Smooth muscle cell of the umbilical artery (primary cell): ENCODE measurements at places on chromosomes 13 and 19. TPM values are rescaled to one million over a fixed set of nuclear protein-coding genes. Genes with fewer than 3 reads are reported as not detected.

Gene ADAMTSL5
- total RNA-seq: 5.0 and 5.4 TPM in 2 replicates

Gene NAPA
- total RNA-seq: 45.8 and 54.6 TPM in 2 replicates

Gene CDX2
- total RNA-seq: not detected in 2 replicates

Gene TUBB4A
- 0.60 TPM in 1 of 2 replicates, not detected in the other for total RNA-seq

Gene ZNF571
- total RNA-seq: 3.2 and 4.2 TPM in 2 replicates
